ENCODE measurements at places on chromosomes 6 and 20.
A peak's percentile ranks its signal among the peaks of the same experiment; 100 is the strongest.

GRCh38 chr6:27091661-27092315 is 155.7 kb upstream of the PRSS16 start:
- peak; percentile 94 for DNase-seq

DNA sequence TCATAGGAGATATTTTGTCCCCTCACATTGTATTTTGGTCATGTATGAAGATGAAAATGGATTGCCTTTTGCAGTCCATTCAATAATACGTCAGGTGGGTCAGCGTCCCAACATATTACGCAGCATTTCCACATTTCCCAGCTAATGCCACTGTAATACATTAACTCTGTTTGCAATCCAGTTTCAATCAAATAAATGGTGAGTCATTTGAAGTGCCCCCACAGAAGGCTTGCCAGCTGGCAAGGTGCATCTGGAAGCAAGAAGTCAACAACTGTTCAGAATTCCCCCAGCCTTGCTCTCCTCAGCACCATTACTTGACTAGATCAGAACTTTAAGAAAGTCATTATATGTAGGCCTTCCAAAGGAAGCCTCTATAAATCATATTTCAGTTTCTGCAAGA is 50.4 kb downstream of the PHACTR1 start:
- DNase-seq = no peak

GRCh38 chr6:158516098-158516497 is 43.8 kb upstream of the TMEM181 start:
- no peak for DNase-seq

GRCh38 chr6:3913958-3914337 is 64.8 kb downstream of the FAM50B start:
- no peak for DNase-seq

Measured in fibroblast of skin of abdomen (primary cell).